EL (cell line): ENCODE measurements at places on chromosomes 3 and 15.

GRCh38 chr15:56295433-56295832 is 51.8 kb upstream of the RFX7 start:
- no peak for DNase-seq

DNA sequence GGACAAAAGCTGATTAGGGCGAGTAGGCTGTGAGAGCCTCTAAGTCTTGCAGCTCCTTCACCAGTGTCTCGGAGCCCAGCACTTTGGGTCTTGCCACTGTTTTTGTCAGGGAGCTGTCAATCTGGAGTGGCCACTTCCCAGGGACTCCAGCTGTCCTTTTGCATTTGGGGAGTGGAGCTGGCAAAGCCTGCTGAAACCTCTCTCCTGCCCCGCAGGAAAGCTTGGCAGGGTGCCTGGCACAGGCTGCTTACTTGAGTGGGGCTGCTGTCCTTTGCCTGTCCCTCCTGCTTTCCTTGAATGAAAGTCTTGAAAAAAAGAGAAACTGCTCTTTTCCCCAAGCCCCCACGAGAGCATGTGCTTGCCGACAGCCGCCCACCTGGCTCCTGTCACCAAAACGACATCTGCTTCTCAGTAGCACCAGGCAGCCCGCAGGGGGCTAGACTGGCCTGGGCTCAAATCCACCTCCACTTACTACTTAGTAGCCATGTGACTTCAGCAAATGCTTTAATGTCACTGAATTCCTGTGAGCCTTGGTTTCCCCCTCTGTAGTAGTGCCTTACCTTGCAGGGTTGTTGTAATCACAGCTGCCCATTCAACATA is 13.7 kb downstream of the USP13 start:
- no peak for DNase-seq

- peak; percentile 95 for DNase-seq
These were observed 11.0 kb upstream of the ARL14 start for GRCh38 chr3:160665784-160666526.

DNA sequence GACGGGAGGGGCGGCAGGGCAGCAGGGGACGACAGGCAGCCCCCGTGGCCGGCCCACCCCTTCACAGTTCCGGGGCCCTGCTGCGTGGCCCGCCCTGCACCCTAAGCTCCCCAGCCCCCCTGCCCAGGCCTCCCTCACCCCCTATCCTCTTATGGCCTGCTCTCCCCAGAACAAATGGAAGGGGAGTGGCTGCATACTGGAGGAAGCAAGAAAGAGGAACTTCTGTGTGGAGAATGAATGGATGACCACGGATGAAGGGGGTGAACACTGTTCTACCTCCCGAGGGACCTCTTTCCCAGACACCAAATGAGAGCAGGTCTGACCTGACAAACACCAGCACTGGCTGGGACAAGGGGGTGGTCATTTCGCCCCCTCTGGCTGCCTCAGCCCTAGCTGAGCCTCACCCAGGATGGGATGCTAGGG is 25.0 kb downstream of the SEC61A1 start:
- DNase-seq, result no peak

- peak; percentile 75 for DNase-seq
These were observed 2.8 kb downstream of the MAP4 start for GRCh38 chr3:48013288-48013980.

GRCh38 chr3:49213998-49214397 is 42.6 kb downstream of the KLHDC8B start:
- no peak for DNase-seq

DNA sequence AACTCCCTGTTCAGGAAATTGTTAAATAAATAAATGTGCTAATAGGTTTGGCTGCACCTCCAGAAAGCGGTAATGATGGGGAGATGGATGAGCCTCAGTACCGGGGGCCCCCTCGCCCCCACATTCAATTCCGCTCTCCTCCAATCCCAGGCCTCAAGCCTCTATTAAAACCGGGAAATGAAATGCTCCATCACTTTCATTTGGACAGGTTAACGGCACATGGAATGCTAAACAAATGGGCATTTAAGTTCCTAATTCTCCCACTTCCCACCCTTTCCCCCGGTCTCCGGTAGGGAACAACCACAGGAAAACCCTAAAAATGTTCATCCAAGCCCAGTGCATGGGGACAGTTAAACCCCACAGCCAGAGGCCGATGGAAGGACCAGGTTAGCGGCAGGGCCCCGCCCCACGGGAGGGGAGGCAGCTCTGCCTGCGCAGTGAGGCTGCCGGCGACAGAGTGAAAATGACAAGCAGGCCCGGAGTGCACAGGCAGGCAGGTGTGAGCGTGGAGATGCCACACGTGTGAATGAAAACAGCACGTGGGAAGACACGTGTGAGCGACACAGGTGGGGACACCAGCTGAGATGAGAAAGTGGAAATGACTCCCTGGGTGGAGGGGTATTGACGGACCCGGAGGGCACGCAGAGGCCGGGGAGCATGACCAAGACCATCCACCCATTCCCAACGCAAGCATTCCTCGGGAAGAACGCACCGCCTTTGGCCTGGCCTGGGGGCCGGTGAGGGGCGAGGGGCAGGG is 28.1 kb downstream of the RNU5B-1 start:
- DNase-seq, result no peak

- DNase-seq, result no peak
These were observed 305.0 kb downstream of the WDR72 start for GRCh38 chr15:53454535-53454842.

DNA sequence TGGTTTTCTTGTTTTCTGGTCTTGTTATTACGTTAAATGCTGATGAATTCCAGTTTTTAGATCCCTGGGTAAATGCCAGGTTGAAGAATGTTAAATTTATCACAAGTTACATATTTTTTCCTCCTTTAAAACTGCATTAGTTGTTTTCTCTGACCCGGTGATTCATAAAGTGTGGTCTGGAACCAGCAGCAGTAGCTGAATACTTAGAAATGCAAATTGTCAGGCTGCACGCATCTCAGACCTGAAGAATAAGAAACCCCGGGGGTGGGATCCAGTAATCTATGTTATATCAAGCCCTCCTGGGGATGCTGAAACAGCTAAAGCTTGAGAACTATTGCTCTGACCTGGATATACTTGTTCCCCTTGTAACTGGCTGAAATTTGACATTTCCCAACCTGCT is 69.1 kb downstream of the PEX5L start:
- DNase-seq, result no peak

- peak; percentile 61 for DNase-seq
These were observed 74.1 kb upstream of the MELTF start for GRCh38 chr3:197103766-197104165.

DNA sequence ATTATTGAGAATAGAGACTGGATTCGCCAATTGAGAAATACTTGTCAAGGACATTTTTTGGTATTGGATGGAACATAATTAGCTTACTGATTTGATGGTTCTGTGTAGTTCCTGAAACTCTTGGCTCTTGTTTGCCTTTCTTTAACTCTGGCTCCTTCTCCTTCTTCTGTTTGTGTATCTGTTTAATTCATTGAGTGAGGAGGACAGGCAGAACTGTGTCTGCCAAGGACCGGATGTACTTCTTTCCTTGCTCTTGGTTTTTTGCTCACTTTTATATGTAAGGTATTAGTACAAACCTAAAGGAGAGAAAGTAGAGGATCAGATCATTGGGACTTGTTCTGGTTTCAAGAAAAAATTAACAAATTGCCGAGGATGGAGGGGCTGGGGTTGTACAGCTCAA is 48.9 kb downstream of the TCF12 start:
- no peak for DNase-seq

DNA sequence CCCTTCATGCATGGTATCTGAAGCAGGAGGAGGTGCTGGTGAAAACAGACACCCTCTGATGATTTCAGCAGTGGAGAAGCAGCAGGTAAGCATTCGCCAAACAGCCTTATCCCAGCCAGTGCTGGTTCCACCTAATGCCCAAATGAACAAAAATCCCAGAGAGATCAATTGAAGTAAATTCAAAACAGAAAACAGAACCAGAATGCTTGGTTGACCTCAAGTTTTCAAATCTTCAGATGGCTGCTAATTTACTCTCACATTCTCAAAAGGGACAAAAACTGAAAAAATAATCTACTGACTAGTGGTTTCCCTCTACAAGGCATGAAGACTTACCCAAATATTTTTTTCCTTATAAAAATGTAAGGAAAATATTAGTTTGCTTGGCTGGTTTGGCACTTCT is 87.0 kb upstream of the MYO5C start:
- no peak for DNase-seq

DNA sequence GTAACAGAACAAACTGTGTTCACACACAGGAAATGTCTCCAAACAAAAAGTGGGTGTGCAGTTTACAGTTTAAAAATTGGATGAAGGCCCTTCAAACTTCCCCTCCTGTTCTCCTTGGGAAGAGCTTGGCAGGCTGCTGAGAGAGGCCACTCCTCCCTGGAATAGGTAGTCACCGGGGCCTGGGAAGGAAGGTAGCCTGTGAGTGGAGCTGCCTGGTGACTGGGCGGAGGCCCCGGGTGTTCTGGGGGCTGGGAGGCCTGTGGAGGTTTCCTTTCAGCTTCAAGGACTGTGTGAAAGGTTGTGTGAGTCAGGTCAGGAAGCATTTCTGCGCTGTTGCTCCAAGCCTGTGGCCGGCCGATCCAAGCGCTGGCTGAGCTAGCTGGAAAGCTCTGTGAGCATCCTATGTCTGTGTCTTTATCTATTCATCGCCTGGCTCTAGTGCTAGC is 14.1 kb downstream of the SLCO3A1 start:
- DNase-seq, result peak; percentile 78

- DNase-seq, result peak; percentile 61
These were observed 165.6 kb downstream of the LPP start for GRCh38 chr3:188319569-188319968.

DNA sequence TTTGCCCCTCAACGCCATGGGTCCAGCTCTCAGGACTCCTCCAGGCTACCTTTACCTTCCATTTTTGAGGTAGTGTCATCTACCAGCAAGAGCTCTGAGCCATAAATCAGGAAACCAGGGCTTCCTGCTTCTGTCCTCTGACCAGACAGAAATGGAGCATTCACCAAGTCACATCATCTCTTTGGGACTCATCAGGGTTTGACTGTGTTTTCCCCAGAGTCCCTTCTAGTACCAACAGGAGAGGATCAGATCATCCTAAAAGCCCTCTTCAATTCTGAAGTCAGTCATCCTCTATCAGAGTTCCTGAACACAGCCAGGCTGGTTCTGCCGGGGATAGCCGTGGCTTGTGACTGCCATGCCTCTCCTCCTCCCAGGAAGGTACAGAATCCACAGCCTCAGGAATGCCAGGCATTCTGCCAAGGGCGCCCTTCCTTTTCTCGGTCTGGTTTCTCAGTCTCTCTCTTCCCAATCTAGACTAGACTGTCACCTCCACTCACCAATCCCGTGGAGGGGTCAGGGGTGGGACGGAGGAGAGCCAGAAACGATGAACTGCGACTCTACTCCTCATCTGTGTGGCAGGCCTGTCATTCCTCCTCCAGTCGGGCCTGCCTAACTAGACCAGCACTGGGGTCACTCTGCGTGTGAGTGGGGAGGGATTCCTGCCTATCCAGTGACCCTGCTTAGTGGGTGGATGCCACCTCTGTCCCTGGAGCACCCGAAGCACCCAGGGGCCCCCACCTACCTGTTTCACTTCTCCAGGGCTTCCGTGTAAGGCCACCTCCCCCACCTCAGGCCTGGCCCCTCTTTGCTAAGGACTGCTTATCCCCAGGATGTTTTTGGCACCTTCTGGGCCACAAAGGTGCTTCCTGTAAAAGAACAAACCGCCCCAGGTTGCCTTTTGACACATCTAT is 30.9 kb downstream of the CCNL1 start:
- DNase-seq, result peak; percentile 76

DNA sequence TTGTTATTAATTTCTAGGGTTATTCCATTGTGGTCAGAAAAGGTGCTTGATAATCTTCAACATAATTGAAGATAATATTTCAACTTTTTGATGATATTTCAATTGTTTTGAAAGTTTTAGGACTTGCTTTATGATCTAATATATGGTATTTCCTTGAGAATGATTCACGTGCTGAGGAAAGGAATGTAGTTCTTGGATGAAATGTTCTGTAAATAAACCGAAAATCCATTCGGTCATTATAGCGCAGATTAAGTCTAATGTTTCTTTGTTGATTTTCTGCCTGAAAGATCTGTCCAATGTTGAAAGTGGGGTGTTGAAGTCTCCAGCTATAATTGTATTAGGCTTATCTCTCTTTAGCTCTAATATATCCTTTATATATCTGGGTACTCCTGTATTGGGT is 617.5 kb upstream of the NECTIN3 start:
- DNase-seq, result no peak

GRCh38 chr15:25171111-25171811 is 216.5 kb downstream of the SNRPN start:
- no peak for DNase-seq

DNA sequence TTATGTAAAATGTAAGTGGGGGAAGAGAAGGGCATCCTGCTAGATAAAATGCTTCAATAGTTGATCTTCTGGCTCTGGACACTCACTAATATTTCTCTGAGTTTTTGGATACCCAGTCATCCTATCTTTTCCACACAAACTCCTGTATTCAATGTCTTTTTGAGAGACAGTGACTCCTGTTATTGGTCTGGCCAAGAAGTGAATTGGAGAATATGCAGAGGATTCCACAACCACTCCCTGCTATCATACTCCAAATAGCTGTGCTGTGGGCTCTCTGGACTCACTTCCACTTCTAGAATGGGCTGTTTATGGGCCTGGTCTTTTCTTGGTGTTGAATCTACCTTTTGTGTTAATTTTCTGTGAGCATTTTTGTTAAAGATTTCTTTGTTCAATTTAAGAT is 376.8 kb downstream of the NLGN1 start:
- DNase-seq, result no peak

DNA sequence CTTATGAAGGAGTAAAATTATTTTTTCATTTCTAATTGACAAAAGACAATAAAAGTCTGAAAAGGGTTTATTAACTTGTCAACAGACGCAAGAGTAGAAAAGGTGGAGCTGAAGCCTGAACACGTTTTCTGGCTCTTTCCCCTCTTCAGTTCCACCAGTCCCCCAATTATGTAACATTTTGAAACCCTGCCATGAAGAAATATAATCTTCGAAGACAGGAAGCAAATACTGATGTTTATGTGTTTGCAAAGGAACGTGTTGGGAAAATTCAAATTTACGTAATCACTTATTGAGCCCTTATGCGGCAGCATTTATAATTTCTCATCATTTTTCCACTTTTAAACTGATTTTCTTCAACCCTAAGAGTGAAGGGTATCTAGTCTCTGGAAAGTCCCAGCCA is 767 bp downstream of the AP3S2 start:
- no peak for DNase-seq

DNA sequence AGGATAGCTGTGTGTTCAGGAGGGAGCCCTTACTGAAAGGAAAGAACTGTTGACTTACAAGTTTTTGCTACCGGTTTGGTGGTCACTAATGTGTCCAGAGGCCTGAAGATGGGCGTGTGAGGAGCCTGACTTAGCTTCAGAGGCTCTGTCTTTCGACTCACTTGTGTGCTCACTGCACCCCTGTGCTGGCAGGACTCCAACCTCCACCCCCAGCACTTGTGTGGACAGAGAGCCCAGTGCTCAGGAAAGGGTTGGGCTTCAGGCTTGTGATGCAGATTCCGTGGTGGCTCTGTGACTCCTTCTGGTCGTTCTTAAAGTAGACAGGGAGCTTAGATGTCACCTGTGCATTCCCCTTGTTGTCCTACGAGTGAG is 100.9 kb downstream of the PGPEP1L start:
- peak; percentile 36 for DNase-seq

GRCh38 chr3:64157150-64158035 is 67.9 kb downstream of the PRICKLE2 start:
- no peak for DNase-seq
